ENCODE measurements at places on chromosomes 16 and 17.

GRCh38 chr16:86018487-86018886 is 119.5 kb downstream of the IRF8 start:
- DNase-seq, result no peak

DNA sequence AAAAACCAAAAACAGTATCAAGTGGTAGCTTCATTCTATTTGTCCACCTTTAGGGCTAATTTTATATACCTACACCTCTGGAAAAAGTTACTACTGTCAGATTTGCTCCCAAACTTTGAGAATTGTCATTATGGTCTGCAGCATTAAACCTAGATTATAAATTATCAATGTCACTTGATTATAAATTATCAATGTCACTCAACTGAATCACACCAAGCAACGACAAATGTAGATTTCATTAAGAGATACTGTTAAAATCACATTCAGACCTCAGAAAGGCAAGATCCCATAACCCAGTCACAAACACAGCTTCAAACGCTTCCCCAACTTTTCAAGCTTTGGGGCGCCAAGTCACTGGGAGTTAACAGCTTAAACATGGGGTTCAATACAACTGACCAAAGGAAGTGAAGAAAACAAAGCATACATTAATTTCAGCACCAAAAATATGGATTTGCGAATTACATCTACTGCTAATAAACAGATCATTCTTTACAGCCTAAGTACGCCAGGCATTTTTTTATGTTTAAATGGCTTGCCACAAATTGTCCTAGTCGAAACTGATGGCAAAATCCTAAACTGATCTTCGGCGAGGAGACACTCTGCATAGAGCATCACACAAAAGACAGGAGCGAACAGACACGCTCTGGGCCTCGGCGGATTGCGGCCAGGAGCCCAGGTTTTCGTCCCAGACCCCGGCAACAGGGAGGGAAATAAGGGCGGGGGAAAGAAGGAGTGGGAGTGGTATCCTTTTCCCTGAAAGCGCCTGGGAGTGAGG is 981 bp downstream of the GLG1 start:
- DNase-seq, result no peak

GRCh38 chr17:63705657-63706056 is 5.7 kb upstream of the LIMD2 start:
- DNase-seq, result no peak

GRCh38 chr17:66783656-66784381 is 51.1 kb upstream of the CACNG5 start:
- DNase-seq, result no peak

- DNase-seq, result no peak
Measured at GRCh38 chr17:77271411-77271810, 130.6 kb downstream of the SEC14L1 start.

DNA sequence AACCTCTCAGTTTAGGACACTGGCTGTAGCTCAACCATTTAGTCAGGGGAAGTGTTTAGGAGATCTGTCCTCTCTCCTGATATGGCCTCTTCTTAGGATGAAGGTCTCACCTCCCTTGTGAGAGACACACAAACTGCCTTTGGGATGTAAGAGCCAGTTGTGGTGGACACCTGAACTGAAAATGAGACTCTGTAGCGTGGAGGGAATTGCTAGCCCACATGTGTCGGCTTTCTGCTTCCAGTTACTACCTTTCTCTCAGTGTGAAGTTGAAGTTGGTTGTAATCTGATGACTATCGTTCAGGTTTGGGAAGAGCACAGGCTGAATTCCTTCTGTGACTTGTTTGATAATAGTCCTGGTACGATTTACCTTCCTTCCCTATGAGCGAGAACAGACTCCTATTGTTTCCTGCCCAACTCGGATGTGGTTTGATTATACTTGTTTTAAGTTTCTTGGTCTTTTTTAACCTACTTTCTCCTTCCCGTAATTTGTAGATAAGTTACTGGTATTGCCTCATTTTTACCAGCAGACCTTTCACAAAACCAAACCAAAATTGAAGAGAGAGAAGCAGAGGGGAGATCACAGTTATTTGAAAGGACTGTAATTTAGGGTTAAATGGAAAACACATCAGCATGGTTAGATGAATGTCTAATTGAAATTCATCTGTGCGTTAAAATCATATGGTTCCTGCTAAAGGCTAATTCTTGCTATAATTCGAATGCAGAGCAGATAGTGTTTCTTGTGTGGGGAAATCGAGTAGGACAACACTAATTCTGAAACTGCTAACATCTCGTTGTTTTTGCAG is 43.2 kb downstream of the CLEC16A start:
- DNase-seq, result no peak

- DNase-seq, result no peak
Measured at GRCh38 chr17:64074704-64075426, 54.4 kb upstream of the ICAM2 start.

- peak; percentile 42 for DNase-seq
Measured at GRCh38 chr17:35568561-35568960, 7.9 kb upstream of the SLFN14 start.

DNA sequence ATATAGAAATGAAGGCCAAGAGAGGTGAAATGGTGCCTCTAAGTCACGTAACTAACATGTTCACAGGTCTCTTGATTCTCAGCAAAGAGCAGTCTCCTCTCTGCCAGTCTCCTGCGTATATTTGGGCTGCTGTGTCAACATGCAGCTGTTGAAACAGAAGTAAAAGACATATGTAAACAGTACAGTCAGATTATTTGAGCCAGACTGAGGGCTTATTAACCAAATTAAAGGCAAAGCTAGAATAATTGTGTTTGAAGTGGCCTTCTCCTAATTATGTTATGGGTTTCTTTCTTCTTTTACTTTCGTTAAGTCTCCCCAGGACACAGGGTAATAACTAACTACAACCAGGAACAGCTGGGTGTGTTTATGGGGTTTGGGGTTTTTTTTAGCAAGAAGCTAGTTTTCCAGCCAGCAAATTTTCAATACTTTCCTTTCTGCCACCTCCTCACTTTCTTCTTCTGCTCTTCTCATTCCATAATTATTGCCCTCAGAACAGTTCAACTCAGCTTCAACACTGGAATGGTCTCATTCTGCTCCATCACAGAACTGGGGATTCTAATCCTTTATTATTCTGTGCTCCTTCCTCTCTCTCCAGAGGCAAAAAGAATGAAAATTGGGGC is 18.4 kb downstream of the G6PC1 start:
- no peak for DNase-seq

GRCh38 chr16:23594186-23594585 is 1.9 kb downstream of the NDUFAB1 start:
- no peak for DNase-seq

- DNase-seq, result no peak
Measured at GRCh38 chr17:20179041-20179440, 169.9 kb downstream of the SPECC1 start.

GRCh38 chr16:24955975-24956731 is 59.0 kb downstream of the ARHGAP17 start:
- no peak for DNase-seq

DNA sequence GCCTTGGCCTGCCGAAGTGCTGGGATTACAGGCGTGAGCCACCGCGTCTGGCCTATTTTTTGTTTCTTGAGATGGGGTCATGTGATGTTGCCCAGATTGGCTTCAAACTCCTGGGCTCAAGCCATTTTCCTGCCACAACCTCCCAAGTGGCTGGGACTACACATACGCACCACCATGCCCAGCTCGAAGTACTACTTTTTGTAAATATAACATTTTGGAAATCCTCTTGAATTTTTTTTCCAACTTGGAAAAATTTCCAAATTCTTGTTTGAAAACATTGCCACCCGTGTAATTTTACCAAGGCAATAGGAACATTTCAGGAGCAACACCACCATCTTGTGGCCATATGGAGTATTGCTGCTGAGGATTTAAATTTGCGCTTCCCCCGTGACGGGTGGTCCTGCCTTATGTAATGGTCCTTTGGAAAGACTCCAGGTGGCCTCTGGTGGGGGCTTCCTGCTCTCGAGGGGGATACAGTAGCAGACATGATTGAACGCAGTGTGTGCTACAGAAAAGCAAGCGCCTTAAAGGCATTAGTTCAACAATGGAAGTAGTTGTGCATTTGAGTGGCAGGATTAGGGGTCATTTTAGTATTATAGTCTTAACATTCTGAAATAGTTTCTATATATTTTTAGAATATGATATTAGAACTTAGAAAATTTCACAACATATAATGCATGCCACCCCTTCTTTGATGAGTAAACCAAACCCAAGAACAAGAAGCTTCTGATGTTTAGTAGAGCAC is 8.0 kb downstream of the FLYWCH1 start:
- DNase-seq, result peak; percentile 59

DNA sequence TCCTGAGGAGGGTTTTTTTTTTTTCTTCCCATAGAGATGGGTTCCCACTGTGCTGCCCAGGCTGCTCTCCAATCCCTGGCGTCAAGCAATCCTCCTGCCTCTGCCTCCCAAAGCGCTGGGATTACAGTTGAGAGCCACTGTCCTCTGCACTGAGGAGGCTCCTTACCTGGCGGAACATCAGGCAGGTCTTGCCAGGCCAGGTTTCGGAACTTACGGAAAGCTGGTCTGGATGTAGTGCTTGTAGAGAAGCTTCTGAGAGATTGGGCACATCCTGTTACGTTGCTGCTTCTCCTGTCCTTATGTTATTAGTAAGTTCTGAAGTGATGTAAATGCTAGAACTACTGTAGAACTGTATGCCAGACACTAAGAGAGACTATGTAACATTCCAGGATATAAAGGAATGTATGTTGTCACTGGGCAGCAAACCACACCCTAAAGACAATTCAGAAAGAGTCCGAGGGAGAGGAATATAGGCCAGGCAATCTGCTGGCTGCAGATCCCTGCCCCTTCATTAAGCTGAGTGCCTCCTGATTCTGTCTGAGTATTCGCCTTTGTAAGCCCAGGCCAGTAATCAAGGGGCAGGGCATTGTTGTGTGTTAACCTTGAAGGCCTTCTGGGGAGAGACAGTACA is 21.1 kb downstream of the ETV4 start:
- no peak for DNase-seq

- DNase-seq, result no peak
Measured at GRCh38 chr17:40151414-40151963, 11.2 kb downstream of the CASC3 start.

GRCh38 chr17:63405741-63406261 is 40.3 kb downstream of the CYB561 start:
- no peak for DNase-seq

GRCh38 chr16:88662222-88662842 is 559 bp downstream of the MVD start:
- DNase-seq, result no peak

DNA sequence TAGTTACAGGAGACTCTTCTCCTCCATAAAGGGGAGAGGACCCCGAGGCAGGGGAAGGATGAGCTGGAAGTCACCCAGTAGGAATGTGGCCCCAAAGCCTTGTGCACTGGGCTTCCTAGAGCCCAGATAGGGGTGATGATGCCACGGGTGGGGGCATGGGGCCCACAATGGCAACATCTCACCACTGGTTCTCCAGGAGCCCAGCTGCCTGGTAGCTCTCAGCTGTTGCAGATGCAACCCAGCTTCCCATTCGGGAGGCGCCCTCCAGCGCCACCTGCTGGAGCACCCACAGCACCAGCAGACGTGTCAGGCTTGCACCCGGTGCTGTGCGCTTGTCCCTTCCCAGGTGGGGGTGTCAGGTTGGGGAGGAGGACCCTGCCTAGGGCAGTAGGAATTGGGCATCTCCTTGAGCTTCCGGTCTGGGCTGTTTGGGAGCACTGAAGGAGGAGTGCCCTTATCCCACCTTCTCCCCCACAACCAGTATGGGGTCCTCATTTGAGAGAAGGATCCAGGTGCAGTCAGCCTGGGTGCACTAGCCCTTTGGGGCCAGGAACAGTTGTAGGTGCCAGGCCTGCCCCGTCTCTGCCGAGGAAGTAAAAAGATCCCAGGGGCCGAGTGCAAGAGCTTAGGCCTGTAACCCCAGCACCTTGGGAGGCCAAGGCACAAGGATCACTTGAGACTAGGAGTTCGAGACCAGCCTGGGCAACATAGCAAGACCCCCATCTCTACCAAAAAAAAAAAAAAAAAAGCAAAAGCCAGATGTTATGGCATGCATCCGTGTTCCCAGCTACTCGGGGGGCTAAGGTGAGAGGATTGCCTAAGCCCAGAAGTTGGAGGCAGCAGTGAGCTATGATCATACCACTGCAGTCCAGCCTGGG is 14.4 kb downstream of the CDIPT start:
- DNase-seq, result peak; percentile 77

- no peak for DNase-seq
Measured at GRCh38 chr17:7982666-7983065, 19.7 kb upstream of the GUCY2D start.

- DNase-seq, result no peak
Measured at GRCh38 chr16:80664786-80665185, 124.0 kb downstream of the DYNLRB2 start.

- peak; percentile 17 for DNase-seq
Measured at GRCh38 chr16:21684199-21684598, 20.4 kb downstream of the OTOA start.

GRCh38 chr16:76970087-76970744 is 220.8 kb upstream of the MON1B start:
- DNase-seq, result no peak

GRCh38 chr16:74740795-74741304 is 33.8 kb downstream of the FA2H start:
- no peak for DNase-seq

GRCh38 chr16:89697616-89698331 is 3.7 kb downstream of the SPATA2L start:
- no peak for DNase-seq

DNA sequence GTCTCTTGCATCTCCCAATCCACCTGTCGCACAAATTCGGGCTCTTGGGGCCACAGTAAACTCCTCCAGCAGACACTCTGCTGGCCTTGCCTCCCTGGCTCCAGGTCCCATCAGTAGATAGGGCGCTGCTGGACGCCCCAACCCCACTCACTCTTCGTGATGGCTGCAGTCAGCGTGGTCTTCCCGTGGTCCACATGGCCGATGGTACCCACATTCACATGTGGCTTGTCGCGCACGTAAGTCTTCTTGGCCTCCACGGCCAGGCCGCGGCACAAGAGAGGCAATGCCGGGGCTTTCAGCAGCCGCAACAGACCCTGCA is 428 bp downstream of the TUFM start:
- no peak for DNase-seq

- DNase-seq, result peak; percentile 58
Measured at GRCh38 chr16:66894948-66895688, 14.8 kb downstream of the PDP2 start.

- DNase-seq, result no peak
Measured at GRCh38 chr17:79018370-79018695, 5.6 kb upstream of the C1QTNF1 start.

Data from activated CD4-positive, alpha-beta T cell treated with anti-CD3 and anti-CD28 coated beads, Interleukin-2, amount 50 U/mL, for 4 hours (primary cell).